ENCODE measurements at places on chromosomes 16 and 17.

DNA sequence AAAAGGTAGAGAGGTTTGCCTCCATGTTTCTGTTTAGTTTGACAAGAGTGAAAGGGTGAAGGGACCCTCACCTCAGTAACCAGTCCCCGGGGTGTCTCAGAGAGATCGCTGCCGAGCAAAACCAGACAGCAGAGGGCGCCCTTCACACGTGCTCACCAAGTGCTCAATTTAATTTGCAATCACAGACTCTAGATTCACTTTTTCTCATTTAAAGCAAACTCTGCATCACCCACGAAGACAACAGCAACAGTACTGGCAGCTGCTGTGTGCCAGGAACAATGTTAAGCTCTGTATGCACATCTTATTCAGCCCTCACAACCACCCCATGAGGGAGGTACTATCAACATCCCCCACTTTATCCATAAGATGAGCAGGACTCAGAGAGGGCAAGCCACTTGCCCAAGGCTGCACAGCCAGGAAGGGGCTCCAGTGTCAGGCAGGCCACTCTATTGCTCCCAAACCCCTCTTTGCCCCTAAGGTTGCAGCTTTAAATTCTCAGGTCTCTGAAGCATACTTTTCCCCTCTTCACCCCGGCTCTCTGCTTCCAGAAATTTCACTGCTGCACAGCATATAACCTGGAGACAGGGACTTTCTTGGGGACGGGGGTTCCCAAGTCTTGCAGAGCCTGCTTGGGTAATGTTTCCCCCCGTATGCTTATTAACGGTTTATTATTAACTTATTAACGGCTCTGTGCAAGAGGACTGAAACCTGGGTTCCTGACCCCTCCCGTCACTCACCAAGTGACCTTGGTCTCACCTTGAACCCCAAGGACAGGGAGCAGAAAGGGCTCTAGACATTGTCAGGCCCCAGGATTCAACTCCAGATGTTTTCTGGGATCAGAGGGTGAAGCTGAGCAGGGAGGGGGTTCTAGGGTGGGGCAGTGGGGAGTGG, 70.9 kb downstream of the CNGB1 start:
- DNase-seq, result no peak

DNA sequence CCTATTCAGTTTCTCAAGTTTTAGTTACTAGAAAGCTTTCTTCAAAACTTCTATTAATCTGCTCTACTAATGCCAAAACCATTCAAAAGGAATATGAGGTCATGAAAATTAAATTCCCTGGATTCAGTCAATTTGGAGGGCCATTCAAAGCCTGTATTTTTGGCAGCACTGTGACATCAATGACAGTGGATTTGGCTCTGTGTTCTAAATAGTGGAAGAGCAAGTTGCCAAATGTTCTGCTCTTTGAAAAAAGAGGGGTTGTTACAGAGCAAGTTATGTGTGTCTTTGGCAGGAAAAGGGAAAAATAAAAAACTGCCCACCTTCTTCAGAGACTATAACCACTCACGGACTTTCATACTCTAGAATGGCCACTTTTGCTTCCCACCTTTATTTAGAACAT, 3.2 kb upstream of the C16orf46 start:
- DNase-seq, result no peak

GRCh38 chr17:17820046-17820445, 16.7 kb downstream of the SREBF1 start:
- DNase-seq, result no peak

GRCh38 chr17:65324611-65325342, 187.6 kb downstream of the RGS9 start:
- DNase-seq, result peak; percentile 27

DNA sequence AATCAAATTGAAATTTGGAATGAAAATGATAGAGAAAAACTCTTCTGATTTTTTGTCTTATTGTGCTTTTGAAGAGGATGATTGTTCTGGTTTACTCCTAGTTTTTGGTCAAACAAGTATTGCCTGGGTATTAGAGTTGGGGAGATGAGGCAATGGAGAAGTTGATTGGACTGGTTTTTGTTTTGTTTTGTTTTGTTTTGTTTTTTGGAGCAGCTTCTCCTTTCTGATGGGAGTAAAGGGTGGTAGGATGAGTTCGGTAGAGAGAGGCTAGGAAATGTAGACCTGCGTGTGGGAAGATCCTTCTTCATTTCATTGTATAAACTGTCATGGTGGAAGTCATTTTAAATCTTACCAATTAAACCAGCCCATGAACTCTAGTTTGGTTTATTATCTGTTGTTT, 17.7 kb downstream of the ATP6V0A1 start:
- DNase-seq, result no peak

DNA sequence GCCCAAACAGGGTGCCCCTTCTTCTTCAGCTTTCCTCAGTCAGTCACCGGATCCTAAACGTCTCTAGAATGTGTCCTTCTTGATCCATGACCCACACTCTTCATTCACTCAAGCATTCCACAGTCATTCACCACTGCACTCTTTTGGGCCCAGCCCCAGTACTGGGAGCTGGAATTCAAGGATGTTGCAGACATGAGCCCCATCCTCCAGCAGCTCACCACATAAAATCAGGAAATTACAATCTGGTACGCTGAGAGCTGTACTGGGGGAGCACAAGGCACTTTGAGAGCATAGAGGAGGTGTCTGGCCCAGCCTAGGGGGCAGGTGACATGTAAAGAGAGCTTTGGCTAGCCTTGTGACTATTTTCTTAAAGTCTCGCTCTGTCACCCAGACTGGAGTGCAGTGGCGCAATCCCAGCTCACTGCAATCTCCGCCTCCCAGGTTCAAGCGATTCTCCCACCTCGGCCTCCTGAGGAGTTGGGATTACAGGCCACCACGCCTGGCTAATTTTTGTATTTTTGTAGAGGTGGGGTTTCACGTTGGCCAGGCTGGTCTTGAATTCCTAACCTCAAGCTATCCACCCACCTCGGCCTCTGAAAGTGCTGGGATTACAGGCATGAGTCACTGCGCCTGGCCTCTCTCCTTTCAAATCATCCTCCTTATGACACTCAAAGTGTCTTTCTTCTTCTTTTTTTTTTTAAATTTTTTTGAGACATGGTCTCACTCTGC, 18.7 kb downstream of the CES4A start:
- DNase-seq, result no peak

GRCh38 chr17:14360856-14361255, 60.0 kb downstream of the HS3ST3B1 start:
- no peak for DNase-seq

GRCh38 chr17:71446645-71447437, 674.0 kb upstream of the SOX9 start:
- no peak for DNase-seq

DNA sequence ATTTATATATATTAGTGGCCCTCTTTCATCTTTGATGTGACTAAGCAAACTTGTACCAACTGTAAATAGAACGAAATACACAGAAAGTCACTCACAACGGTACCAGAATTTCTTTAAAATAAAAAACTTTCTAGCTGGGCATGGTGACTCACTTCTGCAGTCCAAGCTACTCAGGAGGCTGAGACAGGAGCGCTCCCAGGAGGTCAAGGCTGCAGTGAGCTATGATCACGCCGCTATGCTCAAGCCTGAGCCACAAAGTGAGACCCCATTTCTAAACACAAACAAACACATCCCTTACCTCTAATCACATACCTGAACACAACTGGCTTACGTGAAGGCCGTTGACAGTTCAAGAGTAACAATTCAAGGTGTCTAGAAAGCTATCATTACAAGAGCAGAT, 29.7 kb downstream of the STAT5B start:
- no peak for DNase-seq

GRCh38 chr17:83194186-83194561, 114.8 kb downstream of the METRNL start:
- no peak for DNase-seq

DNA sequence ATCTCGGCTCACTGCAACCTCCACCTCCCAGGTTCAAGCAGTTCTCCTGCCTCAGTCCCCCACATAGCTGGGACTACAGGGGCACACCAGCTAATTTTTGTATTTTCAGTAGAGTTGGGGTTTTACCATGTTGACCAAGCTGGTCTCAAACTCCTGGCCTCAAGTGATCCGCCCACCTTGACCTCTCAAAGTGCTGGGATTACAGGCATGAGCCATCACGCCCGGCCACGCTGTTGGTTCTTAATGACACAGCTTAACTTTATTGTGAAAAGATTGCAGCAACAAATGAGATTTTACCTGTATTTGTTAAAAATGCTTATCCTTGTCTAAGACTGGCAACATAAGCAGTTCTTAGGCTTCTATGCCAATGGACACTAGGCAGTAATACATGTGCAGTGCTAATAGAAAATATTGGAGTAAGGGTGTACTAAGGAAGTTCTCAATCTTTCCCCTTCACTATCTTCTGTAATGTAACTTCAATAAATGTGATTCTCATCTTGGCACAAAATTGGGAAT, 2.9 kb downstream of the UBB start:
- no peak for DNase-seq

- DNase-seq, result no peak
Measured at GRCh38 chr16:50970281-50970680, 180.8 kb downstream of the SALL1 start.

DNA sequence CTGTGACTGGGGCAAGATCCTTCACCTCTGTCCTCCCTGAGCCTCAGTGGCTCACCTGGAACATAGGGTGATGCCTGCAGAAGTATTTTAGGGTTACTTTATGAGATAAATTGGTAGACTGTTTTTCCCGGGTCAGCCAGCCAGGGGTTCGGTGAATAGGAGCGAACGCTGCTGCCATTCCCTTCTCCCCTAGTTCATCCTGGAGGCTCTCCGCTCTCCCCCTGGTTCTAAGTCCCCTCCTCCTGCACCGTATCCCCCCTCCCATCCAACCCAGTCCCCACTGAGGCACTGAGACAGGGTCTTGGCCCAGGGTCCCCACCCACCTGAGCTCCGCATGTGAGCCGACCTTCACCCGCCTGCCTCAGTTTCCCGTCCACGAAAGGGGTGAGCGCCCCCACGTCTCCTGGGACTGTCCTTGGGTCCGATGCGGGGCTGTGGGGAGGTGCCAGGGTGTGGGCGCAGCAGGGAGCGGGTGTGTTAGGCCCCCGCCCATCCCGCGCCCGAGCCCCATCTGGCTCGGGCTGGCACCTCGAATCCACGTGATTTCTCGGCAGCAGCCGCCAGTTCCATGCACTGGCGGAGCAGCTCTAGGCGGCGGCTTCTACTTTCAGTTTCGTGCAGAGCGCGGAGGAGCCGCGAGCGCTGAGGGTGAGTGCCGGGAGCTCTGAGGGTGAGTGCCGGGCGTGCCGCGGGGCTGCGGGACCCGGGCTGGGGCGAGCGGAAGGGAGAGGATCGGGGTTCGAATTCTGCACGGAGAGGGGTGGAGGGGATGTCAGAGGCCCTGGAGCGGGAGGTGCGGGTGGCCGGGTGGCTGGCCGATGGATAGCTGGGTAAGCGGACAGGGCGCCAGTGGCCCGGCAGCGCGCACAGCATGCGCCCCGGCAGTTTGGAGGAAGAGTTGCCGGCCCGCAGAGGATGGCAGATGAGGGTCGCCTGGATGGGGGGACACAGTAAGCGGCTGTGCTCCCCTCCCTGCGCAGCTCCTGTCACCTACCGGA, at the start of gene NLRC5:
TSS of gene NLRC5 (plus strand) at position 610 of the 998 bp plus-strand sequence. CDS start 31,156 bp downstream, outside the sequence.
- no peak for DNase-seq

- DNase-seq, result no peak
Measured at GRCh38 chr16:89596957-89597649, 16.3 kb upstream of the DPEP1 start.

DNA sequence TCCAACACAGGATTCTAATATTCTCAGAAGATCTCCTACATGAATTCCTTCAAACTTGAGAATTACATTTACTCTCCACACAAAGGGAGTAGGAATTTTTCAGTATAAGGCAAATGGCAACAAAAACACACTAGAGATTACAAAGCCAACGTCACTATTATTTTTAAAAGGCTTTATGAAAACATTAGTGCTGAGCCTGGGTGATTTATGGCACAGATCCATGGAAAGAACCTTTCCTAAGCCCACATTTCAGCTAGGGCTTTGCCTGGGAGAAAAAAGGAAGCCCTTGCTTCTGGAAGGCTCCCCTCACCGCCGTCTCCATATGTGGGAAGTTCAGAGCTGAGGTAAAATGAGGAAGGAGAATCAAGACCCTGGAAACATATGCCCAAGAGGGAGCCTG, 499.4 kb upstream of the HSBP1 start:
- no peak for DNase-seq

- no peak for DNase-seq
Measured at GRCh38 chr16:23502466-23502865, 7.8 kb downstream of the GGA2 start.

DNA sequence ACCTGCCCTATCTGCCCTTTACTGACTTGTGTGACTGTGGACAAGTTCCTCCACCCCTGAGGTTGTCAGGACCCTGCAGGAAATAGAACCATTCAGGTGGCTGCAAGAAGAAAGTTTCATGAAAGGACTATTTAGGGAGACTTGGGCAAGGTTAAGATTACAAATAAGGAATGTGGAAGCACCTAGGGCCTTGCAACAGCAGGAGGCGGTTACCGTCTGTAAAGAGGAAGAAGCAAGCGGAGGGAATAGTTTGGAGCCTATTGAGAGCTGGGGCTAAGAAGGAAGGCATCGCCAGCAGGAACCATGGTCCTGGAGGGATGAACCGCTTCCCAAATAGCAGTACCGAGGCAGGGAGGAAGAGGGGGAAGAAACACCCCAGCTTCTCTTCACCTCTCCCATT, 132.4 kb downstream of the PRKCB start:
- no peak for DNase-seq

All from GM04503 (cell line).